ENCODE measurements at places on chromosomes 2 and 18. TPM values are rescaled to one million over a fixed set of nuclear protein-coding genes. Genes with fewer than 3 reads are reported as not detected.

Gene MYO5B
- 0.18 TPM for total RNA-seq

Gene TWIST2
- total RNA-seq = 45.2 TPM

Gene IFT172
- total RNA-seq = 33.1 TPM

Gene INPP5D
- total RNA-seq = 0.46 TPM

Gene SP3
- 89.2 TPM for total RNA-seq

Gene SIX2
- total RNA-seq = under 0.01 TPM

Gene GPR45
- total RNA-seq = not detected

Gene IRS1
- total RNA-seq = 10.7 TPM

Gene SLC66A3
- total RNA-seq = 28.4 TPM

Gene ZAP70
- not detected for total RNA-seq

Gene D2HGDH
- 22.2 TPM for total RNA-seq

Gene EVA1A
- total RNA-seq = 13.4 TPM

Gene NOSTRIN
- total RNA-seq = 0.09 TPM

Gene ALPG
- not detected for total RNA-seq

Gene TMEM200C
- total RNA-seq = 0.14 TPM

Gene CDH20
- 0.18 TPM for total RNA-seq

Gene UGT1A8
- 0.71 TPM for total RNA-seq

Gene MEMO1
- 26.2 TPM for total RNA-seq

Gene IL18R1
- total RNA-seq = 1.5 TPM

Gene CHST9
- not detected for total RNA-seq

Gene MC2R
- total RNA-seq = not detected

Gene BUB1
- 4.8 TPM for total RNA-seq

Gene SPATA3
- total RNA-seq = not detected

Gene PRKAG3
- not detected for total RNA-seq

Gene CYP27C1
- 0.18 TPM for total RNA-seq

Gene GAREM1
- total RNA-seq = 4.1 TPM

Gene RTKN
- total RNA-seq = 11.1 TPM

Gene DNAJC5G
- total RNA-seq = not detected

Gene PAIP2B
- 0.85 TPM for total RNA-seq

Gene C2orf72
- total RNA-seq = under 0.01 TPM

Gene B3GNT2
- total RNA-seq = 15.9 TPM

Measured in smooth muscle cell of bladder (primary cell).